ENCODE measurements at places on chromosomes 12 and 14.

DNA sequence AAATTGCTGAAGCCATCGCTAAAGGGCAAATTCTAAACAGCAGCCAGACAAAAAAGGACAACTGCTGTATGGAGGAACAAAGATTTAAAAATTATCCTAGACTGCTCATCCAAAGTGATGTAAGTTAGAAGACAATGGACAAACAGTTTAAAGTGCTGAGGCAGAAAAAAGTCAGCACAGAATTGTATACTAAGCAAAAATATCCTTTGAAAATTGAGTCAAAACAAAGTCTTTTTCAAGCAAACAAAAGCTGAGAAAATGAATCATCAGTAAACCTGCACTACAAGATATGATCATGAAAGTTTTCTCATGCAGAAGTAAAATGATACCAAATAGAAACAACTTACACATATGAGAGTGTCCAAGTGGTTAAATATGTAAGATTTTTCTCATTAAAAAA, 43.6 kb downstream of the EML5 start:
- no peak for DNase-seq

DNA sequence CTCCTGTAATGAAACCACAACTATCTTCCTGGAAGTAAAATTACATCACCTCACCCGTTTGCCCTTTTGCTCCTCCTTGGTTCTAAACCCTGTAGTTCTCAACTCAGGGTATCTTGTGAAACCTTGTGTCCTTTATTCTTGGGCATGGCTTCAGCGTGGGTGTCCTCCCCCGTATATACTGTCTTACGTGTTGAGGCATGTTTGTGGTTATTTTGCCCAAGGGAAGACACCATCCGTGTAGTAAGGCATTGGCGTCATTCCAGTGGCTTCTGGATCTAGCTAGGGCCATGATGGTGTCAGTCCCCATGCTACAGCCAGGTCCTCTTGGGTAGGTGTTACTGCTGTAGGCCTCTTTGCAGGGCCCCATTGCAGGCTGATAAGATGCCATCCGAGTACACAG, 115.4 kb downstream of the ZFP36L1 start:
- DNase-seq = no peak

GRCh38 chr12:12684375-12685106, 11.4 kb downstream of the GPR19 start:
- DNase-seq = peak; percentile 85

- DNase-seq = no peak
Measured at GRCh38 chr14:55518391-55518790, 61.6 kb upstream of the KTN1 start.

GRCh38 chr12:5792343-5792742, 152.7 kb downstream of the ANO2 start:
- no peak for DNase-seq

DNA sequence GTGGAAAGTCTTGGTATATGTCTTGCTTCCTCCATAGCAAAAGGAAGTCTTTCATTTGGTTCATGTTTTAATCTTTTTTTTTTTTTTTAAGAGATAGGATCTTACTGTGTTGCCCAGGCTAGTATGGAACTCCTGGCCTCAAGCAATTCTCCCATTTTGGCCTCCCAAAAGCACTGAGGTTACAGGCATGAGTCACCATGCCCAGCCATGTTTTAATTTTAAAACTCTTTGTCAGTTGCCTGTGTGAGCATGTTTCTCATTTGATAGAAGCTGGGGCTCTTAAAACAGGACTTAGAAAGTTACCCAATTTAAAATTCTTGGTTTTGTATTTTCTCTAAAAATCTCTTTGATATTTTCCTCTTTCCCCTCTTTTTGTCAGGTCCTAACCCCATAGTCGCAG, 45.0 kb upstream of the REP15 start:
- no peak for DNase-seq

DNA sequence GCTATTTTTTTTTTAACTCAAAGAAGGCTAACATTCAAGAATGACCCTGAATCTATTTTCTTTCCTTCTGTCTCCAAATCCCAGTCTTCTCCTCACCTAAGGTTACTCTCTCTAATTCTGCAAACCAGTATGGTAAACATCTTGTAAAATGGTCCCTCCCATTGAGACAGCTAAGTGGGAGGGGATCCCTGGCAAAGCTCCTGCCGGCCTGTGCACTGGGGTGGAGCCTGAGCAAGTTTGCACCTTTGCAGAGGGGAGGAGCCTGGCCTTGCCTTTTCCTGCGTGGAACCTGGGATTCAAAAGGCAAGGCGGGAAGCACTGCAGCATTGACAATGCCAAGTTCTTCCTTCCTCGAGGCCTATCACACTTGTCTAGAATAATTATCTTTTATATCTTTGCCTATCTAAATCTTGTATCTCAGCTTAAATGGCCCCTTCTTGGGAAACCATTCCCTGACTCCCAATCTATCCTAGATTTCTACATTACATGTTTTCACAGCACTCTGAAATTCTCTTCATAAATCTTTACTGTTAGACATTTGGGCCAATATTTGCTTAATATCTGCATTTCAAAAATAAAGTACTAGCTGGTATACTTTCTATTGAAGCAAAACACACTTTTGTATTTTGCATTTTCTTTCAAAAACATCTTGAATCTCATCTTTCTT, 83.0 kb downstream of the EPS8 start:
- DNase-seq = no peak

DNA sequence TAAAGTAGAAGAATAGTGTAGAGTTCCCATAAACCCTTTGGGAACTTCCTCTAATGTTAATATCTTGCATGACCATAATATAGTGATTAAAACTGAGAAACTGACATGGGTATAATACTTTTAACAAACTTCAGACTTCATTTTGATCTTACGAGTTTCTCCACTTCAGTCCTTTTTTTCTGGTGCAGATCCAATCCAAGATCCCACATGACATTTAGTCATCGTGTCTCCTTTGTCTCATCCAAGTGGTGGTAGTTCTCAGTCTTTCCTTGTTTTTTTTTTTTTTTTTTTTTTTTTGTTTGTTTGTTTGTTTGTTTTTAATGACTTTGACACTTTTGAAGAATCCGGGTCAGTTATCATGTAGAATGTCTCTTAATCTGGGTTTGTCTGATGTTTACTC, 179.2 kb downstream of the CACNA1C start:
- no peak for DNase-seq

DNA sequence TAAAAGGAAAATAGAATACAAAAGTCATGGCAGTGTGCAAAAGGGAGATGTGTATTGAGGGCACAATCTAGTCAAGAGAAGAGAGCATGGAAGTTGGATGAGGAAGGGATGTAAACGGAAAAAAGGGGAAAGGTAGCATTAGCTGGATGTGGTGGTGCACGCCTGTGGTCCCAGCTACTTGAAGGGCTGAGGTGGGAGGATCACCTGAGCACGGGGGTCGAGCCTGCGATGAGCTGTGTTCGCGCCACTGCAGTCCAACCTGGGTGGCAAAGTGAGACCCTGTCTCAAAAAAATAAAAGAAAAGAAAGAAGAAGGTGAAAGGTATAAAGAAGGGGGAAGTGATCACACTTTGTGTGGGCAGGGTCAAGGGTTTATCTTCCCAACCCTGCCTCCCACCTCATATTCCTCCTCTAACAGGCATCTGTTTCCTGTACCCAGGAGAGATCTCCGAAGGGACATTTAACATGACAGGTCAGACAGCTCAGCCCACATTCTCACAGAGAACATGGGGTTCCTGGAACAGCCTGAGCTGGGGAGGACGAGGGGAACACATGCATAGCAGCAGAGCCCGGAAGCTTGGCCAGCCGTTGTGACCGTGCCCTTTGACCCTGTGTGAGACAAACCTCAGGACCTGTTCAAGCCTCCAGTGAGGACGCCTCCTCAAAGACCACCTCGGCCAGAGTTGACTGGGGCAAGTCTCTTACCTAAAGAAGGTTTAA, 8.9 kb downstream of the RNASE11 start:
- no peak for DNase-seq

GRCh38 chr14:74456684-74457564, 30.9 kb upstream of the SYNDIG1L start:
- no peak for DNase-seq
